ENCODE measurements at places on chromosomes 6 and 20.

GRCh38 chr20:12074111-12074655 lies 156.5 kb downstream of the BTBD3 start:
- DNase-seq = no peak

GRCh38 chr6:134517145-134517658 lies 199.3 kb upstream of the SGK1 start:
- peak; percentile 90 for DNase-seq

- DNase-seq = no peak
Observed at GRCh38 chr20:23092861-23093495, 6.9 kb upstream of the CD93 start.

DNA sequence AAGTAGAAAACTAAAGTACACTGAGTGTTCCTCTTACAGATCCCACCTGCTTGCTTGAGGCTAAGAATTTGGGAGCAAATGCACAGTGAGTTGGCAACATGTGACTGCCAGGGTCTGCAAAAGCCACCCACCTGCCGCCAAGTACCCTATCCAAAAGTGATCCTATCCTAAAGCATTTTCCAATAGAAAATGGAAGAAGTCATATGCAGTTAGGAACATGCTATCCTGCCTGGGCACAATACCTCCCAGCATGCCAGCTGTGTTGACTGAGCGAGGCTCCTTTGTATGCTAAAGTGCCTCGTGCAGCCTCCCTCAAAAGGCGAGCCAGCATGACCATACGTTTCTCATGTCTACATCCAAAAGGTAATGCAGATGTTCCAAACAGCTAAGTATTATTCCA lies 52.7 kb downstream of the TRAF3IP2 start:
- no peak for DNase-seq

- DNase-seq = peak; percentile 64
Observed at GRCh38 chr6:79737172-79737571, 106.0 kb downstream of the SH3BGRL2 start.

- DNase-seq = no peak
Observed at GRCh38 chr20:475463-476357, 13.4 kb upstream of the TBC1D20 start.

- DNase-seq = no peak
Observed at GRCh38 chr6:76240092-76240491, 167.6 kb upstream of the IMPG1 start.

- no peak for DNase-seq
Observed at GRCh38 chr6:163579880-163580295, 165.4 kb downstream of the QKI start.

Measured in small intestine (tissue), 16 donors.